Camera-type eye (tissue), 1 donor: ENCODE measurements at places on chromosomes 6 and 20. TPM values are rescaled to one million over a fixed set of nuclear protein-coding genes. Genes with fewer than 3 reads are reported as not detected.

Gene NEDD9
- 63.8 TPM for total RNA-seq

Gene PM20D2
- 38.7 TPM for total RNA-seq

Gene TPBG
- 27.0 TPM for total RNA-seq

Gene ZNF311
- total RNA-seq: 2.9 TPM

Gene VARS1
- 43.6 TPM for total RNA-seq
